ENCODE measurements at places on chromosomes 6 and 20.

GRCh38 chr20:62368976-62369814 lies 2.1 kb upstream of the LAMA5 start:
- no peak for DNase-seq

DNA sequence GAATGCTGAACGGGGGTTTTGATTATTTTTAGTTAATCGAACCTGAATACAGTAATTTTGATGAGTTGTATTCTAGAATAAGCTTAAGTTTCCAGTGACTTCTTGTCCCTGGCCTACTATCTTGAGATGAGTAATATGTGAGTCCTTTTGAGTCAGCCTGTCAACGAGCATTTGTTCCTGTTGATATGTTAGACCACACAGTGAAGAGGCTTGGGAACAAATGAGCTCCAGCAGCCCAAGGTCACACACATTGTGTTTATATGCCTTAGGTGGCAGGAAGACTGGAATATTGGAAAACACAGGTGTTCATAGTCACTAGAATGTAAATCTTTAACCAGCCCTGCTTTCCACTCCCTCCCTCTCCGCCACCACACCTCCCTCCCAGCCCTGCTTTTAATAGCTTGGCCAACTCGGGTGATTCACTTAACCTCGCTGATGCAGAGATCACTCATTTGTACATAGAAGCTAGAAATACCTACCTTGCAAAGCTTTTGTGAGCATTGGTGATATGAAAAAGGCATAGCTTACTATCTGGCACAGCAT lies 9.1 kb downstream of the SMPDL3A start:
- no peak for DNase-seq

- DNase-seq = no peak
Observed at GRCh38 chr20:48492015-48492714, 335.6 kb downstream of the PREX1 start.

- no peak for DNase-seq
Observed at GRCh38 chr6:139376604-139377218, 2.3 kb upstream of the CITED2 start.

GRCh38 chr6:129732034-129732433 lies 22.1 kb upstream of the ARHGAP18 start:
- DNase-seq = no peak

DNA sequence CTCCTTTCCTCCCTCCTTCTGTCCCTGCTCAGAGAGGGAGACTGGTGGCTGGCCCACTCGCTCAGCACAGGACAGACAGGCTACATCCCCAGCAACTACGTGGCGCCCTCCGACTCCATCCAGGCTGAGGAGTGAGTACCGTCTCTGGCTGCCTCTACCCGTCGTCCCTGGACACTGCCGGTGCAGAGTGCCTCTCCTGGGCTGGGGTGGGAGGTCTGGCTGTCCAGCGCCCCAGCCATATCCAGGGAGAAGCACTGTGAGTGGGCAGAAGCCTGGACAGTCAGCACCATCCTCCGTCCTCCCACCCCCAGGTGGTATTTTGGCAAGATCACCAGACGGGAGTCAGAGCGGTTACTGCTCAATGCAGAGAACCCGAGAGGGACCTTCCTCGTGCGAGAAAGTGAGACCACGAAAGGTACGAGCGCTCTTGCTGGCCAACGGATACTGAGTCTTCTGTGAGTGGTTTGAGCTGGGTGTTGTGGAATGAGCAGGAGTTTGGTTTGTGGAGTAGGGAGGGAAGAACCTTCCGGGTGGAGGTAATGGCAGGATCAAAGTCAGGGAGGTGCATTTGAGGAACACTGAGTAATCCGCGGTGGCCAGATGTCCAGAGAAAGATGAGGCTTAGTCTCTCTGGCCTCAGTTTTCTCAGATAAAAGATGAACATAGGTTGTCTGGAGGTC lies 48.1 kb downstream of the SRC start:
- DNase-seq = no peak

GRCh38 chr6:156123731-156124130 lies 653.4 kb upstream of the ARID1B start:
- no peak for DNase-seq

GRCh38 chr20:34549291-34549928 lies 9.1 kb upstream of the MAP1LC3A start:
- no peak for DNase-seq

DNA sequence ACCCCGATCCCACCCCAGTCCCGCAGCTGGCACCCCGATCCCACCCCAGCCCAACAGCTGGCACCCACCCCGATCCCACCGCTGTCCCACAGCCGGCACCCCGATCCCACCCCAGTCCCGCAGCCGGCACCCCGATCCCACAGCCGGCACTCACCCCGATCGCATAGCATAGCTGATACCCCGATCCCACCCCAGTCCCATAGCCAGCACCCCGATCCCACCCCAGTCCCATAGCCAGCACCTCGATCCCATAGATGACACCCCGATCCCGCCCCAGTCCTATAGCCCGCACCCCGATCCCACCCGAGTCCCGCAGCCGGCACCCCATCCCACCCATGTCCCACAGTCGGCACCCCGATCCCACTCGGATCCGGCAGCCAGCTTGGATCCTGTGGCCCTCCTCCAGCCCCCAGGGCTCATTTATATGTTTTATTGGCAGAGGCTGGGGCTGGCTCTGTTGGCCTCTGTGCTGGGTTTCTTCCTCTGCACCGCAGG lies 897 bp upstream of the GMEB2 start:
- DNase-seq = no peak

DNA sequence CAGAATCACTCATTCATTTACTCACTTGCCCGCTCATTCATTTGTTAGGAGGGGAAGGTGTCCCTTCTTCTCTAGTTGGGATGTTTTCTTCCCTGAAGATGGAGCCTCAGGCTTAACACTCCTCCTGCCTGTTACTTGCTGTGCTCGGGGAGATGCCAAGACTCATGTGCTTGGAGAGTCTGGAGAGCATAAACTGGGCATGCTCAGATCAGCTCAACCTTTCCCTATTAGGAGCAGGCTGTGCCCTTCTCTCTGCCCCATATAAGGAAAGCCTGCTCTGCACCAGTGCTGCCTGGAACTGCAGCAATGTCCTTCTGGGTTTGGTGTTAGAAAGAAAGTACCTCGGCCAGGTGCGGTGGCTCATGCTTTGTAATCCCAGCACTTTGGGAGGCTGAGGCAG lies 18.0 kb upstream of the UBE2V1 start:
- DNase-seq = no peak

- DNase-seq = no peak
Observed at GRCh38 chr6:135331002-135331401, 149.9 kb downstream of the MYB start.

DNA sequence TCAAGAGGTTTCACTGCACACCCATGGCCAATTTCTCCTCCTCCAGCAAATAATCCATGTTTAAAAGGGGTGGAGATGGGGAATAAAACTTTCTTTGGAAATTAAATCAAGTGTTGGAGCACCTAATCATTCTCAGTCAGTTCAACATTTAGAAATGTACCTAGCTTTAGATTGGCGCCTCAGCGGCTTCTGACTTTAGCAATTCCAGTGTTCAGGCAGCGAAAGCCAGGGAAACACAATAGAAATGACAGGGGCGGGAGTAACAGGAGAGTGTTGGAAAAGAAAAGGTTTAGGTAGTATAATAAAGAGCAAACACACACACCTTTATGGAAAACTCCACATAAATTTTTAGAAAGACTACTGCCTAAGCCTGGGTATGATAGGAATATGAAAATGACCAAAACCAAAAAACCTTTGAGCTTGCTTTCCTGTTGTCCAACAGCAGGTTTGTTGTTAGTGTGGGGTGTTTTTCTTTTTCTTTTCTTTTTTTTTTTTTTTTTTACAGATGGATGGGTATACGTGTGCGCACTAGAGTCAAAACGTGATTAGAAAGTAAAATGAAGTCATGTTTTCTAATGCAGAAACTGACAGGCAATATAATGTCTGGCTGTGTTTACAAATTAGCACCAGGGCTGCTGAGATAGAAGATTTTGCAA lies 7.7 kb downstream of the TFAP2A start:
- DNase-seq = no peak

GRCh38 chr6:167706313-167707109 lies 120.2 kb upstream of the AFDN start:
- DNase-seq = peak; percentile 58

GRCh38 chr6:123580331-123580730 lies 56.4 kb downstream of the TRDN start:
- no peak for DNase-seq

- DNase-seq = peak; percentile 74
Observed at GRCh38 chr6:16322666-16323312, 84.4 kb downstream of the GMPR start.

GRCh38 chr20:51163996-51164600 lies 141.2 kb upstream of the KCNG1 start:
- DNase-seq = no peak

DNA sequence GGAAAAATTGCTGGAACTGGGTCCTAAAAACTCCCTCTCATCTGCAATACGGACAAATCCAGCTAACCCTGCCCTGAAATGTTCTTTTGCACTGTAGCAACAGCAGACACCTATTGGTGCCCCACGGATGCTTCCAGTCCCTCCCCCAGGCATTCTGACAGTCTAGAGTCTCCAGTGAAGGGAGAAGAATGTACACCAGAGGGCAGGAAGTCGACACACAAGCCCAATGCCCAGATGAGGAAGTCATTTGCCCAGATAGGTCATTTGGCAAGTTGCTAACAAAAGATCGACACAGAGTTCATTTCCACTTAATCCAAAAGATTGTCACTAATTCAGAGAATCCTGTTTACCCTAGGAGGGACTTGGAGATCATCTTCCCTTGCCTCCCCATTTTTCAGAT lies 293.0 kb upstream of the PRDM1 start:
- no peak for DNase-seq

- no peak for DNase-seq
Observed at GRCh38 chr6:15317934-15318902, 72.3 kb downstream of the JARID2 start.

DNA sequence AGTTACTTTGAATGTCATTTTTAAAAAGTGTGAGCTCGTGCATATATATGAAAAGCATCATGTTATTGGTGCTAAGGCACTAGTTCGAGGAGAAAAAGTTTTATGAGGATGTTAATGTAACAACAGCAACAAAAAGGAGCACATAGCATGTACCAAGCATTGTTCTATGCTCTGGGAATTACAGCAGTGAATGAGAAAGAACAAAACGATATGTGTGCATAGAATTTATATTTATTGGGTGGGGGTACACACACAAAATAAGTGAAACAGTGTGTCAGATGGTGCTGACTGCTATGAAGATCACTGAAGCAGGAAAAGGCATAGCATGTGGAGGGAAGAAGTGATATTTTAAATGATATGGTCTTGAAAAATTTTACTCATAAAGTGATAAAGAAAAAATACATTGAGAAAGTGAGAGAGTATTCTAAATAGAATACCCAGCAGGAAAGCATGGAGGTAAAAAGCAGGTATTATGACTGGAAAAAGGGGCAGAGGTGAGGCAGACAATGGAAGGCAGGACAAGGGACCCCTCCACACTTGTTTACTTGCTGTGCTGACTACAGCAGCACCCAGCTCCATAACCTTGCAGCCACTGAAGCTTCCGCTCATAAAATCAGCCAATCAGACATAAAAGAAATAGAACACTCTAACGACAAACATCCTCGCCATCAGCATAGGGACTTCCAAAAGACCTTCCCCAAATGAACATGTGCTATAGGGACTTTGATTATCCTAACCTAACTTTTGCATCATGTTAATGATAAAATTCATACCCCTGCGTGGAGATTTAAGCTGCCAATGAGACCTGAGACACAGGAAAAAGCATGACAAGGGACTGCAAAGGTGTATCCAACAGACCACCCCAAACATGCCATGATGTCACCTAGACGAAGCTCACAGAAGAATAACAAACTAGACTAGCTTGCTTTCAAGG lies 119.9 kb downstream of the HFE start:
- DNase-seq = no peak

- no peak for DNase-seq
Observed at GRCh38 chr20:23646106-23646873, 8.5 kb upstream of the CST3 start.

GRCh38 chr6:24273096-24273870 lies 84.6 kb downstream of the DCDC2 start:
- DNase-seq = no peak

DNA sequence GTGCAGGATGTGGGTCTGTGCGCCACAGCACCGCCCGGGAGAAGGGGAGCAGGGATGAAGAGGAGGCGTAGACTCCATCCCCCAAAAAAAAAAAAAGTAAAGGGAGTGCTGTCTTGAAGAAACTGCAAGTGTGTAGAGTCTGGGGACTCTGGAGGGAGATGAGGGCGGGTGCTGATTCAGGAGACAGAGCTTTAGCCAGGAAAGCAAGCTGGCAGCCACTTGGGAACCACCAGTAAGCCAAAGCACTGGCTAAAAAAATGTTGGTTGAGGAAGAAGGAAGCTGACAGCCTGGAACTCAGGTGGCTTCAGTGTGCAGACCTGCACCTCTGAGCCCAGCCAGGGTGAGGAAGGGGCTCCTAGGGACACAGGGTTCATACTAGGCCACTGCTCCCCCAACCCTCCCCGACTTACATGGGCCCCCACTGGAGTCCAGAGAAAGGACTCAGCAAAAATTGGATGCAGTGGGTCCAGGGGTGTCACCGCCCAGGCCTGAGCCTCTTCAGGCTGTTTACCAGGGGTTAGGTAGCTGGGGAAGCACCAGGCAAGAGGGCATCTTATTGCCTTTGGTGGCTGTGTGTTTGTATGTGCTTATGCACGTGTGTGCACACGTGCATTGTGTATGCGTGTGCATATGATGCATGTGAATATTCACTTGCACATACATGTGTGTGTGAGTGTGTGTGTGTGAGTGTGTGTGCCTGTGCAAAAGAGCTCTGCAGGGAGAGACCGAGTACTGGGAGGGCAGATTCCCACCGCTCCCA lies 153.5 kb upstream of the MLN start:
- DNase-seq = no peak

DNA sequence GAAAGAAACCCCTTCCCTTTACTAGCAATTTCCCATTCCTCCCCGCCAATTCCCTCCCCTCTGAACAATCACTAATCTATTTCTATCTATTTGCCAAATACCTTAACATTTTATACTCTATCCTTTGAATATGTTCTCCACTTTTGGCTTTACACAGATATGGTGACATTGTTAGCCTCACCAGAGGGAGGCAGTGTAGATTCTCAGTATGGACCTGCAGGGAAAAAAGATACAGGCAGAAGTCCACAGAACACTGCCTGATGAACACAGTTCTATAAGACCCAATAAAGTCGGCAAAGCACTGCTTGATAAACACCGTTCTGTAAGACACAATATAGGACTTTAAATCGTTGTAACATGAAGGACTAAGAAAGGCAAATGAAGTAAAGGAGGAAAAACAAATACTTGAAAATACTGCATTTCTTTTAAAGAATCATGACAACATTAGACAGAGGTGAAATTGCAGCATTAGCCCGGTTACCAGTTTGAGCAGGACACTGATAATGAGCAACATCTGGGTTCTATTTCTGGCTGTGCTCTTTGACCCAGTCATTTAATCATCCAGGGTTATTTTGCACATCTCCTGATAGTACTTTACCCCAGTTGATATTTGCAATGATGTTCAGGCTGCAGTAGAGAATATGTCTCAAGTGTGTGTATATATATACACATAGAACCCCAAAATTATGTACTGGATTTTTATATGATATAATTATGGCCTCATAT lies 296.8 kb downstream of the UTRN start:
- DNase-seq = no peak

DNA sequence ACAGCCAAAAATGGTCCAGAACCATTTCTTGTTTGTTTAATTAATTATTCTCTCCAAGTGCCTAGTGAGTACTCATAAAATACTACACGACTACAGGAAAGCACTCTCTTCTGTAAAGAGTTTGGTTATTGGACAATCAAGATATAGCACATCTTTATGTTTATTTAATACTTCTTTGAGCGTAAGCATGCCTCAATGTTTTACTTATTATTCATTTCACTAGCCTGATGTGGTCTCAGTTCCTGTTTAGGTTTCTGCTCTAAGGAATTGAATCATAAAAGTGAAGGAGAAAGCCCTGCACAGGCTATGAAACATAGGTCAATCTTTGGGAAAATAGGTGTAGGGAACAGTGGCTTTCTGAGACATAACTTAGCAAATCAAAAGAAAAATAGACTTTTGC lies 45.9 kb upstream of the AIG1 start:
- DNase-seq = no peak

Measured in activated CD4-positive, alpha-beta T cell treated with anti-CD3 and anti-CD28 coated beads, Interleukin-2, amount 50 U/mL, for 1 hour (primary cell).